Stimulated activated CD4-positive, alpha-beta T cell treated with anti-CD3 and anti-CD28 coated beads, Interleukin-4, amount 100 ng/mL, for 24 hours (primary cell): ENCODE measurements at places on chromosomes 11 and 22.

GRCh38 chr22:41505511-41506220 lies 36.7 kb downstream of the ACO2 start:
- no peak for DNase-seq

- no peak for DNase-seq
Measured at GRCh38 chr22:48083502-48083901, 1321.1 kb downstream of the TBC1D22A start.

DNA sequence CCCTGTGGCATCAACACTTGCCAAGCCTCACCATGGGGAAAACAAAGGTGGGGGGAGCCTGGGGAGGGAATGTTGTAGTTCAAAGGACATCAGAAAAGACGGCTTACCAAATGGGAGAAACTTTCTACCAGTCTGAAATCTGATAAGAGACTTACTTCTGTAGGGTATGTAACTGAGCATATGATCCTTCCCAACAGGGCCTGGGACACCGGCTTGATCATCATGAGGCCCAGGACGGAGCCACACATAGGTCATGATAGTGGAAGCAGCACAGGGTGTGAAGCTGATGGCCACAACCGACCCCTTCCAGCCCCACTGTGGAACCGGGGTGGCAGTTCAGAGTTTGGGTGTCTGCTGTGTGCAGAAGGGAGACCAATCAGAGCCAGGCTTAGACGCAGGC lies 51.1 kb downstream of the MICAL3 start:
- no peak for DNase-seq

GRCh38 chr11:44483919-44484610 lies 81.4 kb upstream of the CD82 start:
- no peak for DNase-seq

GRCh38 chr11:130625578-130626306 lies 177.3 kb downstream of the ADAMTS15 start:
- no peak for DNase-seq

GRCh38 chr22:23151827-23152226 lies 6.5 kb downstream of the RAB36 start:
- no peak for DNase-seq
